ENCODE measurements at places on chromosomes 11 and 22.

GRCh38 chr11:7714786-7715185 is 8.5 kb upstream of the OVCH2 start:
- no peak for DNase-seq

DNA sequence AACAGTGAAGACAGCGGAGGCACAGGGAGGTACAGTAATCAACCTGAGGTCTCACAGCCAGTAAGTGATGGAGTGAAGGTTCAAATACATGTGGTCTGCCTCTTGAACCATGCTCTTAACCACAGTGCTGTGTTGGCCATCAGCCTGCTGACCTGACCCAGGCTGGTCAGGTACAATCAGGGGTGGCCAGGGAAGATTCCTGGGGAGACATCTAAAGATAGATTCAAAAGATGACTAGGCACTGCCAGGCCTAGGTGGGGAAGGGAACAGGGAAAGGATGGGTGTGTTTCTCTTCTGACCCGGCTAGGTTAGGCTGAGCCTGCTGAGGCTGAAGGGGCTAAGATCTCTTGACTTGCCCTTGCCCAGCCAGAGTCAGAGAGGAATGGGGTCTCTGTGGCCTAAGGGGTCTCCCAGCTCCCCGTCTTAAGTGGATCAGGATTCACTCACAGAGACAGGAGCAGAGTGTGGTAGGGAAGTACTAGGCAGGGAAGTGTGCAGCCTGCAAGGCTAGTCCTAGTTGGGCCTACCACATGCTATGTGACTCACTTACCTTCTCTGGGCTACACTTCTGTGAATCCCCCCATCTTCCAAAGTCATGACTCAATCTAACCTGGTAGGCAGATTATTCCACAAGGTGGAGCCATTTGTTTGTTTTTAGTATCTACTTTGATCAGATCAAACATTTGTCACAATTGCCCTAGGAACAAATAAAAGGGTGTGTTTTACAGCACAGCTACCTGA is 10.4 kb upstream of the SREBF2 start:
- peak; percentile 82 for DNase-seq

DNA sequence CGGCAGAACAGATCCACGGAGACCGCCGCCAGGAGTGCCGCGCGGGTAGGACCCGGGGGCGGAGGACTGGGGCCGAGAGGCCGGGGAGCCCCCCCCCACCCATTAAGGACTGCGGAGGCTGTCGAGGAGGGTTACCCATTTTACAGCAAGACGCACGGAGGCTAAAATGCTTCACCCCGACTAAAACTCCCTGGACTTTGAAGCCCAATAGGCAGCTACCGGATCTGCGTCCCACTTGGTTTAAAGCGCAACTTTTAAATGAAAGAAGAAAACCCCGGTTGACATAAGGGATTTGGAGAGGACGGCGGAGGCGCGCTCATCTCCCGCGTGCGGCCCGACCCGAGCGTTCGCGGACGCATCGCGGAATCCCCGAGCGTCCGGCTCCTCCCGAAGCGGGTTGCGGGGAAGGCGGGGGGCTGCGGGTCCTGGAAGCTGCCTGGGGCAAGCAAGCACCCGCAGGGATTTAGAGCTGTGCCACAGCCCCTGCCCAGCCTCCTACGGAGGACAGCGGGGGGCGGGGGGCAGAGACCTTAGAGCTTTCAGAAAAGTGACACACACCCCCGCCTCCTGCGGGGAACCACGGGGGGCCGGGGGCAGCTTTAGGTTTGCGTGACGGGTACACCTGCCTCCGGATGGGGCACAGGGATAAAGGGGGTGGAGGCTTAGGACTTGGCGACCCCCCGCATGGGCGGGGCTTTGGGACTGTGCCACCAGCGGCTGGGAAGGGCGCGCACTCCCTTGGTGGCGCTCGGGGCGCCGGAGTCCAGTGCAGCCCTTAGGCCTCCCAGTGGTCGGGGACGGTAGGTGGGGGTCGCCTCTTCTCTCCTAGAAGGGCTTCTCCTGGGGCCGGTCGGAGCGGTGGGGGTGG is 760 bp upstream of the CELSR1 start:
- peak; percentile 27 for DNase-seq

GRCh38 chr22:46336119-46337078 is 885 bp downstream of the TRMU start:
- DNase-seq: peak; percentile 8

DNA sequence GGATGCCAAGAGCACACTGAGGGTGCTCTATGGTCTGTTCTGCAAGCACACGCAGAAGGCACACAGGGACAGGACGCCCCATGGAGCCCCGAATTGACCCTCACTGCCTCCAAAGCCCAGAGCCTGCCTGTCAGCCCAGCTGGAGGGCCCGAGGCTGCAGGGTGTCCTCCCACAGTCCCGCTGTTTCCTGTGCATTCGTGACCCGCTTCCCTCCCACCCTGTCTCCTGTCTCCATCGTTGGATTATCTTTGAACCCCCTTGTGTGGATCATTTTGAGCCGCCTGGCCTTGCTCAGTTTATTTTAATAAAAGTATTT is 25.6 kb downstream of the PARVG start:
- DNase-seq: no peak

DNA sequence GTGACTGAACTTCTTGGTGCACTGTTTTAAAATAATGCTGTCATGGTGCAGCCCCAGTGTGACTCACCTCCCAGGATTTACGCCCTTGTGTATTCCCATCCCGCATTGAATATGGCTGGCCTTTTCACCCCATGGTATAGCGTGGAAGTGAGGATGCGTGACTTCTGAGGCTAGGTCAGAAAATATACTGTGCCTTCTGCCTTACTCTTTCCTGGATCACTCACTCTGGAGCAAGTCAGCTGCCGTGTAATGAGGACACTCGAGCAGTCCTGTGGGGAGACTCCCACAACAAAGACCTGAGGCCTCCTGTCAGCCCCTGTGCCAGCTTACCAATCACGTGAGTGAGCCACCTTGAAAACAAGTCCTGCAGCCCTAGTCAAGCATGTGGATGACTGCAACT is 471.9 kb upstream of the KIRREL3 start:
- DNase-seq: no peak

- DNase-seq: no peak
These were observed 31.0 kb downstream of the PACS1 start for GRCh38 chr11:66101066-66101464.

DNA sequence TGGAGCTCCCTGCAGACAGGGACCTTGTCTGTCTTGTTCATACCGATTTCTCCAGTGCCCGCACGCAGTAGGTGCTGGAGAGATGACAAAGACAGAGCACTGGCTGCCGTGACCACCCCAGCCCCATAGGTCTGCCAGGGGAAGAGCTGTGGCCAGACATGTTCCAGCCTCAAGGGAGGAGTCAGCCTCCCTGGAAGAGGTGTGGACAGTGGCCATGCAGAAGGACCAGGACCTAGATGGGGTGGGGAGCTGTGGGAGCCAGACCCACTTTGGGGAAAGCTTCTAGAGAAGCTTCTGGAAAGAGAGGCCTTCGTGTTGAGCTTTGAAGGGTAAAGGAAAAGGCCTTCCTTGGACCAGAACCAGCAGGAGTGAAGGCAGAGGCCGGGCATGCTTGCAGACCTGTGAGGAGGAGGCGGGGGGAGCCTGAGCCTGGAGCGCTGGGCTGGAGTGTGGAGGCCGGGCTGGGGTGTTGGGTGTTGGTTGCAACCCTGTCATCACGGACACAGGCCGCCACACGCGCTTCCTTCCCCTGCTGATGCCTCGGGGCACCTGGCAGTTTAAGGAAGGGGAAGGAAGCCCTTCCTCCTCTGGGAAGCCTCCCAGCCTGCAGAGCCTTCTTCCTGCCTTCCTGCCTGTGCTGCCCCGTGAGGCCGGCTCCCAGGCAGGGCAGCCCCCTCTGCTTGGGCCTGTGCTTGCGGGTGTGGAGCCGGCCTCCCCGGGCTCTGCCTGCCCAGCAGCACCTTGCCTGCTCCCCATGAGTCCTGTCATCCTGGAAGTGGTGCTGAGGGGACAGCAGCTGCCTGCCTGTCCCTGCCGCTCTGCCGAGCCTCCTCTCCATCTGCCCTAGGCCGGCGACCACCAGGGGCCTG is 12.3 kb downstream of the RELT start:
- DNase-seq: no peak

DNA sequence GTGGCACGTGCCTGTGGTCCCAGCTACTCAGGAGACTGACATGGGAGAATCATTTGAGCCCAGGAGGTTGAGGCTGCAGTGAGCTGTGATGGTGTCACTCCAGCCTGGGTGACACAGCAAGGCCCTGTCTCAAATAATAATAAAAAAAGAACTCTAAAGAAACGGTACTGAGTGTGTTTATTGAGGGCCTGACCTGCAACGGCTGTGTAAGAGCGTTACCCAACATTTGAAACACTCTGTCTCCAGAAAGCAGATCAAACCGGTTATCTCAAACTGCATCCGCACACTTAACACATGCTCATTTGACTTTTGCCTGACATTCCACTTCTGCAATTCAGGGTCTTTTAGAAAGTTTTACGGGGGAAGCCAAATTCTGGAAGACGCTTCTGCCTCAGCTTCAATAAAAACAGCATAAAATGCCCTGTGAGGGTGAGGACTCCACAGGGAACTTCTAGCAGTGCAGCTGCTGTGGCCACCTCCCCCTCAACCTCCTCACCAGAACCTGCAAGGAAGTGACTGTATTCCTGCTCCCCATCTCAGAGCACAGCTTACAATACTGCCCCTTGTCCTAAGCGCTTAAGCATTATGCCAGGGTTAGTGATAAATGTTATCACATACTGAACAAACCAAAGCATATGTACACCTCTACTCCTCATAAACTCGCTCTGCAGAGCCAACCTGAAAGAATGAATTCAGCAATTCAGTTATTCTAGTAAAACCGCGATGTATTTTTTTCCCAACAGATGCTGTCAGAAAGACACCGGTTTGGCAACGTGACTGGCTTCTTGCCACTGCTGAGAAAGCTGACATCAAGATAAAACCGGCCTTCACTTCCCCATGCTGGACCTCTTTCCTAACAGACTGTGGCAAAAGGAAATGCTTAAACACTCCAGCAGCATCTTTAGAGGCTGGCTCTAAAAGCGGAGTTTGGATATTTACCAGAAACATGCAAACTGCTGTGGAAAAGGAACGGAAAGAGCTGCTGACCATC is 52.2 kb downstream of the PRDM10 start:
- peak; percentile 65 for DNase-seq

- DNase-seq: no peak
These were observed 18.2 kb upstream of the C22orf42 start for GRCh38 chr22:32177221-32177765.
